Subcutaneous adipose tissue (tissue), 4 donors: ENCODE measurements at places on chromosomes 5 and 9. TPM values are rescaled to one million over a fixed set of nuclear protein-coding genes. Genes with fewer than 3 reads are reported as not detected.

Gene PCDHB12
- 2.6 TPM for total RNA-seq

Gene ZBED3
- total RNA-seq, result 27.0 TPM

Gene SLC46A2
- 3.1 TPM for total RNA-seq

Gene TMC1
- not detected for total RNA-seq

Gene TMEFF1
- total RNA-seq, result 2.9 TPM

Gene IL5
- total RNA-seq, result not detected

Gene MRPL50
- total RNA-seq, result 7.6 TPM

Gene NTRK2
- total RNA-seq, result 76.5 TPM

Gene PRDM9
- not detected for total RNA-seq

Gene LTC4S
- total RNA-seq, result not detected

Gene OBP2B
- total RNA-seq, result not detected

Gene FCN2
- total RNA-seq, result 1.3 TPM
